ENCODE measurements at places on chromosomes 1 and 21.

DNA sequence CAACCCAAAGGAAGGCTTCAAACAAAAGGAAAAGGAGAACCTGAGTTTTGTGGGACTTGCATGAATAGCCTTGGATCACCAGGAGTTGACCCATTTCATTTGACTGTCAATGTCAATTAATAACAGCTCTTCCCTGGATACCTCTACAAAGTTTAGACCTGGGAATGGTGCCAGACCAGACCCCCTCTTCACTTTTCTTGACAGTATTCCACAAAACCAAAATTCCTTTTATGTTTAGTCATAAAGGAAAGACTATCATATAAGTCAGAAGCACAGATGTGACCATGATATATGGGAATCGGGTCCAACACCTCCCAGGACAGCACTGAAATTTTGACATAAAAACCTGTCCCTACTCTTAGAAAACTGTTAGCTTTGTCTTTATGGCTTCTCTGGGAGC lies 191.8 kb downstream of the LYPLAL1 start:
- no peak for DNase-seq

DNA sequence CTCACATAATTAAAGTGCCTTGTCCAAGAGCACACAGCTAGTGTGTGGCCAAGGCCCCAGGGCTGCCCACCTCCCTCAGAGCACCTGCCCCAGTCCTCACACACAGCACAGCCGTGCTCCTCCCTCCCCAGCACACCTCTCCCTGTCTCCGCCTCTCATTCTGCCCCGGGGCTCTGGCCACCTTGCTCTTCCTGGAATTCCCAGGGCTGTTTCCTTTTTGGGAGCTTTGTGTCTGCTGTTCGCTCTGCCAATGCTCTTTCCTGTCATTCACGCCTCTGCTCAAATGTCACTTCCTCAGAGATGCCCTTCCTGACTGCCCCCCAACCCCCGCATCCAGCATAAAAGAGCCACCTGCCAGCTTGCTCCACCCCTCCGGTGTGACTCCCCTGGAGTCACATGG lies 13.3 kb downstream of the SLC6A17 start:
- DNase-seq: no peak

DNA sequence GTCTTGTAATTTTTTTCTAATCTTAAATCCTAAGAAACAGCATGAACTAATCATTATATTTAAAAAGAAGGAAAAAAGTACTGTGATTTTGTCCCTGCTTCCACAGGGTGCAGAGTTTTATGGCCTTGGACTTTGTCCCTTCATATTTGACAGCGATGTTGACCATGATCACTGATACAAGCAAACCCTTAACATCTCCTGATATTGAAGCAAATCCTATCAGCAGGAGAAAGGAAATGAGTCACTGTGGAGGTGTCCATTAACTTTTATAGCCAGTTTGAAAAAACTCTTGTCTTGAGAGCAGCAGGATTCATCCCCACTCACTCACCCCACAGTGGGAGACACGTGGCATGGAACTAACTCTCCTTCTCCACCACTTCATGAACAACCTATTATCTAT lies 5.1 kb upstream of the REG4 start:
- DNase-seq: no peak

- DNase-seq: no peak
These were observed 69.0 kb downstream of the FAAP20 start for GRCh38 chr1:2125350-2126211.

DNA sequence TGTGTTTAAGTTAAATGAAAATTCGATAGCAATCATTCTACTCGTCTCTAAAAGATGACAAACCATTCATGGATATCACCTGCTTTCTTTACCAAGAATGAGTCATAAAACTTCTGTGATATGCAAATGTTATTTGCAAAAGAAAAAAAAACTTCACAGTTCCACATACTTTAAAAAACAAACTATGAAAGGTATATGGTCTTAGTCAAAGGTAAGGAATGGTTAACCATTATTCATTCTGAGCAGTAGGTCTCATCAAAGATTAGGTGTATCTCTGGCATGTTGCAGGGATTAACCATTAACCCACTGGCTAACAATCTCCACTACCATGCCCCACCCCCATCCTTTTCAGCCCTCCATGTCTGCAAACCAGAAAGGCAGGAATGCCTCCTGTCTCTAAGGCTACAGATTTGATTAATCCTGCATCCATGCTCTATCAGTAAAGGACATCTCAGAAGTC lies 44.4 kb downstream of the PTPN14 start:
- DNase-seq: no peak

- DNase-seq: no peak
These were observed 9.2 kb downstream of the ZNF692 start for GRCh38 chr1:248849637-248850036.

DNA sequence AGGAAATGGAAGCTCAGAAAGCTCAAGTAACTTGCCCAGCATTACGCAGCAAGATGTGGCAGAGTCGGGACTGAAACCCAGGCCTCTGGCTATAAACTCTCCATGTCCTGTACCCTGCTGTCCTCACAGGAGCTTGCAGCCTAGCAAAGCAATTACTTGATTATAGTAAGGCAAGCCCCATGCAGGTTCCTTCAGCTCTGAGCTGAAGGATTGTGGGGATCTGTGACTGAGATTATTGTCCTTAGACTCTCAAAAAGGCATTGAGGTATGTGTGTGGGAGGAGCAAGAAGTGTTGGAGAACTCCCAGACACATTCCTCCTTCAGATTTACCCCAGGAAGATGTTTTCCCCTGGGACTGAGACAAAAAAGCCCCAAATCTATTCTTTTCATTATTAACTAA lies 124.0 kb upstream of the SPATA6 start:
- no peak for DNase-seq

- DNase-seq: no peak
These were observed 25.8 kb upstream of the LPAR3 start for GRCh38 chr1:84918726-84919336.

DNA sequence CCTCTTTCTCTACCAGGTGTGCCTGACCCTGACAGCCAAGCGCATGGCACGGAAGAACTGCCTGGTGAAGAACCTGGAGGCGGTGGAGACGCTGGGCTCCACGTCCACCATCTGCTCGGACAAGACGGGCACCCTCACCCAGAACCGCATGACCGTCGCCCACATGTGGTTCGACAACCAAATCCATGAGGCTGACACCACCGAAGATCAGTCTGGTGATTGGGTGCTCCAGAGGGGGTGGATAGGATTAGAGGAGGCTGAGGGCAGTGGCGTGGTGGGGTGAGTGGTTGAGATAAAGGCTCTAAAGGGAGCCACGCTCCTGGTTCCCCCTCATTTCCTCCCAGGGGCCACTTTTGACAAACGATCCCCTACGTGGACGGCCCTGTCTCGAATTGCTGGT lies 13.1 kb downstream of the ATP1A2 start:
- no peak for DNase-seq

GRCh38 chr21:34890724-34891612 lies 158.1 kb downstream of the RUNX1 start:
- no peak for DNase-seq

DNA sequence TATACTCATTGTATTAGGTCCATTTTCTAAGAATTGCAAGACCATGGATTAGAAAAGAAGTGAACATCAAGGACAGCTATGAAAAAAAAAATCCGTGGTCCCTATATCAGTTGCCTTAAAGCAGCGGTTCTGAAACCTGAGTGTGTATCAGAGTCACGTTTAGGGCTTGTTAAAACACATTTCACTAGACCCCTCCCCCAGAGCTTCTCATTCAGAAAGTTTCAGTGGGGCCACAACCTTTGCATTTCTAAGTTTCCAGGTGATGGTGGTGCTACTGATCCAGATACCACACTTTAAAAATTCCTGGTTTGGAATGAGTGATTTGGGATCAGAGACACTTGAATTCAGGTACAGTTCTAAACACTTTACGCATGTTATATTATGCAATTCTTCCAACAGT lies 96.1 kb upstream of the PRMT6 start:
- no peak for DNase-seq

- no peak for DNase-seq
These were observed 637 bp downstream of the PLXNA2 start for GRCh38 chr1:208243527-208243966.

DNA sequence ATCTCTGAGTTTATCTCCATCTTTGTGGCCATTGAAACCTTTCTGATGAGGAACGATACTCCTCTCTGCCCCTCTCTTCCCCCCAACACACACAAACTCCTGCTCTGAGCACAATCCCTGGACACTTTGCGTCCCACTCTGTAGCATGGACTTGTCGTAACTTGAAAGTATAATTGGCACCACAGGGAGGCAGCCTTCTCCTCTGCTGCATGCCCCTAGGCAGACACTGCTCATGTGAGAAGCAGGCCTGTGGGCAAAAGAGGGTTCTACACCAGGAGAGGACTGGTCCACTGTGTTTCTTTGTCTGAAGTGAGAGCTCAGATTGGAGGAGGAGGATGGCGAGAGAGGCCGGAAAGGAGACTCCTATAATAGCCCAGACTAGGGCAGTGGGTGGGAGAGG lies 3.8 kb upstream of the PARS2 start:
- no peak for DNase-seq

- no peak for DNase-seq
These were observed 734 bp upstream of the C1orf210 start for GRCh38 chr1:43286115-43286514.

DNA sequence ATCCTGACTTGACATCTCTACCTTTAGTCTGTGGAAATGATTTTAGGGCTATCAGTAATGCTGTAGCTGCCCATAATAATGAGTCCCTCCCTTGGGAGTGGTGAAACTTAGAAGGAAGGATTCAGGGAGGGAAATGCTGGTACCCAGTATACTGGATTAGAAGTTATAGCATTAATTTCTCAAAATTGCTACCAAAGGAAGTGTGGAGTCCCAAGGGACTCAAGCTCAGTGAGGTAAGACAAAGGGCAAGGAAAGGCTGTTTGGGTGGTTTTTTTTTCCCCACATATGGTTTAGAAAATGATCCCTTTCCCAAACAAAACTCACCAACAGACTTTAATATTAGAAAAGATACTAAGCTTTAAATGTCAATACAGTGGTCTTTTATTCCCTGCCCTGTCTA lies 99.9 kb downstream of the CD247 start:
- DNase-seq: no peak

All from activated naive CD4-positive, alpha-beta T cell (primary cell).